ENCODE measurements at places on chromosomes 1 and 21.
A peak's percentile ranks its signal among the peaks of the same experiment; 100 is the strongest.

- no peak for DNase-seq
These were observed 12.9 kb upstream of the KCNJ15 start for GRCh38 chr21:38243732-38244406.

DNA sequence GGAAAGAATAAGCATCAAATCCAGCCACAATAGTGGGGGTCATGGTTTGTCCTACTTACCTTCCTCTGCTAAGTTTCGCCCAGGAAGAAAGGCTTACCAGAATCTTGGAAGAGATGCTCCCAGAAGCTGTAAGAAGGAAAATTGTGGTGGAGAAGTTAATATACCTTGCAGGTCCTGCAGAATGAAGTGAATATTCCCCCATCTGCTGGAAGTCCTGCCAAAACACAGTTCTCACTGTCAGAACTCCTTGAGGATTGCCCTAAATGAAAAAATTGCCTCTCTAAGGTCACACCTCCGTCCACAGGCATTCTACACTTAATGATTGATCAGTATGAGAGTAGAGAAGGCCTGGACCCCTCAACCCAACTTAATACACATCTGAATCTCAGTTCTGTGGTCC lies 78.4 kb upstream of the RGS21 start:
- no peak for DNase-seq

- DNase-seq, result peak; percentile 48
These were observed 263.6 kb upstream of the USP24 start for GRCh38 chr1:55478742-55479141.

GRCh38 chr1:68930101-68930500 lies 433.2 kb upstream of the DEPDC1 start:
- no peak for DNase-seq

- DNase-seq, result no peak
These were observed 29.7 kb downstream of the CTH start for GRCh38 chr1:70440642-70441391.

DNA sequence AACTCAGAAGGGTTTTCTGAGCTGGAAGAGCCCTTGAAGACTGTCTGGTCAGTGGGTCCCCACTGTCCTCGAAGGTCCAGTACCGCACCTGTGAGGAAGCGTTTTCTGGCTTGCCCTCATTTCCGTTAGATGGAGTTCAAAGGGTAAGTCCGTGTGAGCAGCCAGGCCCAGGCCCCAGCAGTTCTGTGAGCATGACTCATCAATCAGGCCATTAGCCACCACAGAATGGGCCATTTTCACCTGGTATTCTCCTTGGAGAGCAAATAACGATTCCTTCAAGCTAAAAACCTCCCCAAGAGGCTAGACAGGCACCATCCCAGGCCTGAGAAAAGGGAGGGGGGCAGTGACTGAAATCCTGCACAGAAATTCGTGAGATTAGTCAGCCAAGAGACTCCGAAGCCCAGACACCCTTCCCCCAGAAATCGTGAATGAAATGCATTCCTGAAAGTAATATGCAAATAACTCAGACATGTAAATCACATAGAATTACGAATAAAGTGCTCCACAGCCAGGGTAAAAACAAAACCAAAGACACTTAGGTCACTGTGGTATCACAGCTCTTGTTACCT lies 66.0 kb downstream of the BCAR3 start:
- DNase-seq, result peak; percentile 81

GRCh38 chr1:199723250-199723956 lies 304.1 kb upstream of the NR5A2 start:
- no peak for DNase-seq

DNA sequence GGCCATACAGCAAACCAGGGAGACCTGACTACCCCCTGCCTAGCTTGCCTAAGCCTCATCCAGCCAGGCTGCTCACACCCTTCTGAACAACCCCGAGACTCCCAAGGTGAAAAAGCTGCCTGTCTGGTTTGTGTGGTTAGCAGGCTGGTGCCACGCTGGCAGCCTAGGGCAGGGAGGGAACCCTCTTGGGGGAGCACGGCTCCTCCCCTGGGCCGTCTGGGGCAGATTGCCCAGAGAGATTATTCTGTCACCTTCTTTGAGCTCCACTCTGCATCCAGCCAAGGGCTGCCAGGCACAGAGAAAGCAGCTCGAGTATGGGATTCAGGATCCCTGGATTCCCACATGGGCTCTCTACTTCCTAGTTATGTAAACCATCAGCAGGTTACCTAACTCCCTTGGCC lies 27.5 kb upstream of the TCEA3 start:
- peak; percentile 38 for DNase-seq

- no peak for DNase-seq
These were observed 8.5 kb downstream of the MEF2D start for GRCh38 chr1:156492013-156492590.

- DNase-seq, result no peak
These were observed 75.7 kb upstream of the C1orf87 start for GRCh38 chr1:60149251-60149650.

DNA sequence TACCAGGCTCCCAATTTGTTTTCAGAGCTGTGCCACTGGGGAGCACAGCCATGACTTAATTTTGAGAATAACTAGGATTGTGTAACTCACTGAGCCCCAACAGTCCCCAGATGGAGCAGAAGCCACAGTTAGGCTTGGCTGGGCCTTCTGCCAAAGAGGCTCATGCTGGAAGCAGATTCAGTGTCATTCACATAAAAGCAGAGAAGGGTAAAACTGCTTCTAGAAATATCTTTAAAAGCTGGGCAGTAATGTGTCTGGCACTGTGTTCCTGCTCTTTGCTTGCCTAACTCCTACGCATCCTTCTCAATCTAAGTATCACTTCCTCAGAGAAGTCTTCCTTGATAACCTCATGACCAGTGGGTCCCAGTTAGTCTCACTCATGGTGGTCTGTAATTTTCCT lies 20.3 kb downstream of the STK40 start:
- no peak for DNase-seq

GRCh38 chr1:75208862-75209261 lies 74.7 kb downstream of the LHX8 start:
- no peak for DNase-seq

- peak; percentile 88 for DNase-seq
These were observed 2.8 kb upstream of the ENAH start for GRCh38 chr1:225655509-225656258.

GRCh38 chr1:72375226-72375625 lies 92.9 kb upstream of the NEGR1 start:
- DNase-seq, result no peak

GRCh38 chr1:163928069-163928468 lies 606.3 kb downstream of the NUF2 start:
- DNase-seq, result no peak

DNA sequence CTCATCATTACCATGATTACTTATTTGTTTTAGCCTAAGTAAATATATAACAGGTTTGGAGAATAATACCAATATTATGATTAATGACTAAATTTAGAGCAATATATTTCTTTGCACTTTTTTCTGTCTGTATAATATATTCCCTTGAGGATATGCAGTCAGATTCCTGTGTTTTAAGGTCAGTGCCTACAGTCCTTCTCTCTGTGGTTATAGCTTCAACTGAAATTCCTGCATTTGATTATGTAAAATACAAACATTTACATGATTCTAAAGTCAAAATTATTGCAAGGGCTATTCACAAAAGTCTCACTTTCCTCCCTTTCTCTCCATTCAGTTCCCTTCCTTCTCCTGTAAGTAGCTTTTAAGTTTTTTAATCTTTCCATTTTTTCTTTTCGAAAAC lies 142.9 kb upstream of the COL6A1 start:
- DNase-seq, result no peak

GRCh38 chr1:201759194-201759815 lies 69.7 kb upstream of the IPO9 start:
- no peak for DNase-seq

GRCh38 chr1:172843444-172843843 lies 184.5 kb downstream of the FASLG start:
- no peak for DNase-seq

GRCh38 chr1:220979371-220979770 lies 100.1 kb downstream of the HLX start:
- no peak for DNase-seq

- no peak for DNase-seq
These were observed 87.7 kb downstream of the TGFBR3 start for GRCh38 chr1:91798241-91798648.

- no peak for DNase-seq
These were observed 860.8 kb upstream of the B3GALT2 start for GRCh38 chr1:194047206-194047605.

- no peak for DNase-seq
These were observed 1.4 kb upstream of the EPHB2 start for GRCh38 chr1:22709227-22709626.

GRCh38 chr1:89917353-89917752 lies 77.6 kb upstream of the ZNF326 start:
- no peak for DNase-seq

DNA sequence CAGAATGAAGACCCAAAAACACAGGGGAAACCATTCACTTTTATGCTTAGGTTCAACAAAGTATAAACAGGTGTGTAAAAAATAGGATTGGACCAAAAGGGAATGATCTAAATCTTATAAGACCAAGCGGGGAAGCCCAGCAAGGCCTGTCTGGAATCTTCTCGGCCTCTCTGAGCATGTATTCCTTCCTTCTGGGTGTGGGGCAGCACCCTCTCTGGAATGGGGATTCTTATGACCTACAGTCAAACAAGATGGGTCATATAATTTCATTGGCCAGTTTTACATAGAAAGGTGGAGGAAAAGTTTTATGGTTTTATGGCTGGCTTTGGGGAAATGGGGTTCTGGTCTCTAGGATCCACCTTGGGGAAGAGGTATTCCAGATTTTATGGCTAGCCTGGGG lies 11.2 kb downstream of the KCNK1 start:
- DNase-seq, result no peak

DNA sequence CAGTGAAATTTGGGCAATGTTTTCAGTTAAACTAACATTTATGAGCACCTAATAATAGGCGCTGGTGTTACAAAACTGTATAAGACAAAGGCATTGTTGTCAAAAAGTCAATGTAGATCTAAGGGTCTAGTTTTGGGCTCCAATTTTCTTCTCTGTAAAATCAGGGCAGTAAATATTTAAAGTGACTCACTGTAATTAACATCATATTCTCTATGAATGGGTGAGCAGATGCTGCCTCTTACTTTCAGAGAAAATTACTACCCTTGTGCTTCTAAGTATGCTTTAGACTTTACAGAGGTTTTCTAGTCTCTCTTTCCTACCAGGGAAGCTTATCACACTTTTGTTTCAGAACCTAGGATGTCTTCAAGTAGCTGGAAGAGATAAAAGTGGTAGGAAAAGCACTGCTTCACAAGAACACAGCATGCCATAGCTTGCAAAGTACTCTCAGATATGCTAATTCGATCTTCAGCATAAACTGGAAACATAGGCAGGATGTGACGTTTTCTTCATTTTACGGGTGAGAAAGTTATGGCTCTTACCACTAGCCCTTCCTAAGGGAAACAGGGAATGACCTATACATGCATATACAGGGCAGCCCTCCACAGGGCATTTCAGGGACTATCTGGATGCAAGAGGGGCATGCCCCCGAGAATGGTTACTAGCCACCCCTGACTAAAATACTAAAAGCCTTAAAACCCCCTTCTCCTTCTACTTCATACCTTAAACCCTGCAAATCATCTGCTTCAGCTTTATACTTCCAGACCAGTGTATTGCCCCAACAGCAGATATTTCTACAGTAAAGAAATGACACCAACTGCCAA lies 2.6 kb downstream of the C1orf116 start:
- no peak for DNase-seq

DNA sequence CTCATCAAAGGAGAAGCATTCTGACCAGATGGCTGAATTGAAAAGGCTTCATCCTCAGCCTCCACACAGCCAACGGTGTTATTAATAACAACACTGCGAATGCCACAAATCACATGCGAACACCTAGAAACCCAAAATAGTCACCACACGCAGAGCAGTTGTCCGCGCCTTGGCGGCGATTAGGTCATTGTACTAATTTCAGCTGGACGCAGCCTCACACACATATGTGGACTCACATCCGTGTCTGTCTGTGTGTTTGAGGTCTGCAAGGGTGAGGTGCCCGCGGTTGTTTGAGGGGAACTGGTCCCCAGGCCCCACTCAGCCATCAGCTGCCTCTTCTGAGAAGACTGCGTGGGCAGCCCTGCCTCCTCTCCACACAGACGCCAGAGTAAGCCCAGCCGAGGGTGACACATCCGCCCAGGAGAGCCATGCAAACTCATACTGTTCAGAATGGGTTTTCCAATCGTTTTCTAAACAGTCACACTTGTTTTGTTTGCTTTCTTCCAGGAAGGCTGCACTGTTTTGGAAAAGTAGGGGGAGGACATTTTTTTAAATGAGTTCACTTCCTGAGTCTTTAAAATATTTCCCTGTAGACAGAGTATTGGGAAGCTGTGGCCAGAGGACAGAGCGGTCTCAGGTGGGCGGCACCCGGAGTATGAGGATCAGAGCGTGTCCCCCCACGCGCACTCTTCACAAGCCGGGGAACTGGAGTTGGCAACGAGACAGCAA lies 53.4 kb downstream of the TOMM20 start:
- DNase-seq, result peak; percentile 58

DNA sequence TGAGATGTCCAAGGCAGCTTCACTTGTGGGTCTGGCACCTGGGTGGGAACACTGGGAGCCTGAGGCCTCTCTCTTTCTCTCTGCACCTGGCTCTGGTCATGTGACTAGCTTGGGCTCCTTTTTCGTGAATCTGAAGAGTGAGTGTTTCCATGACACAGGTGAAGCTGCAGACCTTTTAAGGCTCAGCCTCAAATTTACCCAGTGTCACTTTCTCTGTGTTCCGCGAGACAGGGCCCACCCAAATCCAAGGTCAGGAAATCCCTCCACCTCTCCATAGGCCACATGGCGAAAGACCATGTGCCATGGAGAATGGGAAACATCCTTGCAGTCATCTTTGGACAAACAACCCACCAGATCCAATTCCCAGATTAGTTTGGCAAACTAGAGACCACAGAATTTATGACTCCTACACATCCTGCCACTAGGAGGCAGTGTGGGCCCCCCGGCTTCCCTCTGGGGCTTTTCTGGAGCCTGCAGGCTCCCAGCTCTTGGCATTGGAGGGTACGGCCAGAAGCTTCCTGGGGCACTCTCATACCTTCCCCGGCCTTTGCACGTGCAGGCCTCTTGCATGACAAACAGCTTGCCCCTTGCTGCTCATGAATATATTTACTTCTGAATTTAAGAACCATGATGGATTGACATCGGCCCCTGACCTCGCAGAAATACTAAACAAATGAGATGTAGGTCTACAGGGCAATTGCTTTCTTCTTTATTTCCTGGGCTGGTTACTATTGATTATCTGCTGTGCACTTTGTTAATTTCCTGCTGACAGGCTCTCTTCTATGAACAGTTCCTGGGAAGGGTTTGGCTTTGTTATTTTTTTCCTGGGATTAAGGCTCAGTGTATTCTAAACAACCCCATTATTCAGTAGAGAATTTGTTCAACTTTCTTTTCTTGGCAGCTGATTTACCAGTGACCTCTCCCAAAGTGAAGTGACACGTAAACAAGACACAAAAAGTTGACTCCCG lies 180.7 kb downstream of the KAZN start:
- no peak for DNase-seq

All from HS-27A (cell line).